CD4-positive, alpha-beta T cell treated with Interferon gamma for 1 hour (primary cell): ENCODE measurements at places on chromosomes 1 and 21.

DNA sequence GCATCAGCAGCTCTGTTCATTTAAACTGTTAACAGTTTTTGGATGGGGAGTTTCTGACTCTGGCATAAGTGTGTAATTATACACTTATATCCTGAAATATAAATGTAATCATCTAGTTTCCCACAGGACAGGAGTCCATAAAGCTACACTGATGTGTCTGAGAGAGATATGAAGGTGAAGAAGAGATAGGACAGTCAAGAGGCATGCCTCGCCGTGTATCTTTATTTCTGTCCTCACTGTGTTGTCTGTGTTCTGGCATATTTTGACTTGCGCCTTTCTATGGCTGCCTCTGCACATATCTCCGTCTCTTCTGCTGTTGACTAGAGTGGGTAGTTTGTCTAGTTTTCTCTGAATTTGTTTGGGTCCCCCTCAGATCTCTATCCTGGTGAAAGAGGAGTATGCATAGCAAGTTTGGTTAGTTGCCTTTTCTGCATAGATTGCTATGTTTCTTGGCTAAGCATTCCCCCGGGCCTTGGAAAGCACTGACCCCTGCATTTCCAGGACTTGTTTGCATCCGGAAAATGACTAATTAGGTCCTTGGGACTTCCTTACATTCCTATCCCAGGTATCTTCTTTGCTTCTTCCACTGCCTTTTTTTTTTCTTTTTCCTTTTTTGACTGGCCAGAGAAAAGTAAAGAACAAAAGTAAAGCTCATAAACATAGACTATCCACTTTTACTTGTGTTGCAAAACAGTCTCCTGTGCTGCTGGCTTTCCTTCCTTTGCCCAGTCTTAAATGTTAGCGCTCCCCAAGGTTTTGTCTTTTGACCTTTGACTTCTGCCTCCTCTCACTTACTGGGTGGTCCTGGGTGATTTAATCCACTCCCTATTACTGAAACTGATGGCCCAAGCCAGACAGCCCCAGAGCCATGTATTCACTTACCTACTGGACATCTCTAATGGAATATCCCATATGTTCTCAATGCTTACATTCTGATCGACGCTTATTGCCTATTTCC is 27.6 kb upstream of the CNN3 start:
- no peak for DNase-seq

- no peak for DNase-seq
Observed at GRCh38 chr1:16064536-16065268, 8.7 kb downstream of the FAM131C start.

- no peak for DNase-seq
Observed at GRCh38 chr21:32978331-32979270, 47.1 kb upstream of the OLIG2 start.

DNA sequence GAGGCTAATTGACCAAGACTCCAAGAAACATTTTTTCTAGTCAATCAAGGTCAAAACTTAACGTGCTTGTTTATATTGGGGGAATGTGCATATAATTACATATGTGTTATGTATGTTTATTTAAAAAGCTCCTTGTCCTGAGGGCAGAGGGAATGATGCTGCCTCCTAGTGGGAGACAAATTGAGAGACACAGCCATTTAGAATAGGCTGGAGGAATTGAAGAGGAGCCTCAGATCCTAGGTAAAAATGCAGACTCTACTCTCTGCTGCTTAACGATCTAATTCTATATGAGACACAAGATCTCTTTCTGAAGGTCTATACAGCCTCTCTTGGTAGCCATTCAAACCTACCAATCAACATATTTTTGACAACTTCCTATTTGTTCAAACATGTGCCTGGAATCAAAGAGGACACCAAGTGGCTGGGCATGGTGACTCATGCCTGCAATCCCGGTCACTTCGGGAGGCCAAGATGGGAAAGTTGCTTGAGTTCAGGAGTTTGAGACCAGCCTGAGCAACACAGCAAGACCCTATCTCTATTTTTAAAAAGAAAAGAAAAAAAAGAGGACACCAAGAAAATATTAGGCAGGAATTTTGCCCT is 136.6 kb upstream of the ZNF648 start:
- DNase-seq, result no peak

DNA sequence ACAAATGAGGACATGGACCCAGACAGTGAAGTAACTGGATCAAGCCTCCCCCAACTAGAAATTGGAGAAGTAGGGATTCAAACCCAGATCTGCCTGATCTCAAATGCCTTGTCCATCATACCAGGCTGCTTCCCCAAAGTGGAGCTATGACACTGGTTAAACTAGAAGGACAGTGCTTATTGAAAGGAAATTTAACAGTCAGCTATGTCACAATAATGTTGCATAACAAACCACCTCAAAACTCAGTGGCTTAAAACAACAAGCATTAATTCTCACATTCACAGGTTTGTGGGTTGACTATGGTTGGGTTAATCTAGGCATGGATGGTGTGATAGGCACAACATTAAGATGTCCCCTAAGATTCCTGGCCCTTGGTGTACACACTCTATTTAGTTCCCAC is 107.1 kb downstream of the TAS1R2 start:
- no peak for DNase-seq

DNA sequence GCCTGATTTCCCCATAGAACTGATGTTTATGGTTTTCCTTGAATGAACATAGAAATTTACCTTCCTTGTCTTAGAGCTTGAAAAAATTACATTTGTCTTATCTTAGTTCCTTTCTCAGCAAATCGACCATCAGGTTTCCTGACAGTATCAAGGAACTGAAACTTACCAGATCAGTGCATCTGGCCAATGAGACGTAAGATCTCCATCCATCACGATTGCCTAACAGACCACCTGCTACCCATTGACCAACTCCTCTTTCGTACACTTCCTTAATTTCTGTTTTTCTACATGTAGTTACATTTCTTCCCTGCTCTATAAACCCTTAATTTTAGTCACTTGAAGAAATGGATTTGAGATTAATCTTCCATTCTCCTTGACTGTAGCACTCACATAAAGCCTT is 57.4 kb upstream of the TMPRSS15 start:
- peak; percentile 18 for DNase-seq

DNA sequence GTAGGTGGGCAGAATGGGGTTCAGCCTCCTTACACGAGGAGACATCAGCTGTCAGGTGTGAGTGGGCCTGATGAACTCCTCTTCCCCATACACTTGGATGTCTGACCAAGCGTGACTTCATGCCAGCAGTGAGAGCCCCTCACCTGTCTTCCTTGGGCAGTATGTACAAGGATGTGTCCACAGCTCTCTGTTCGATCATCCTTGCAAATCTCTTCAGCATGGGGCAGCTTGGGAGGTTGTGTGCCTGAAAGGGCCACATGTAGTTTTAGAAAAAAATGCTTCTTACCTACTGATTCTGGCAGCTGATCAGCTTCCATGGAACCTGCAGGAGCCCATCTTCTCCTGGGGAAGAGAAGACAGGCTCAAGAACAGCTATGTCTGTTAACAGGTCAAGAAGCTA is 18.0 kb downstream of the ACP6 start:
- DNase-seq, result no peak

DNA sequence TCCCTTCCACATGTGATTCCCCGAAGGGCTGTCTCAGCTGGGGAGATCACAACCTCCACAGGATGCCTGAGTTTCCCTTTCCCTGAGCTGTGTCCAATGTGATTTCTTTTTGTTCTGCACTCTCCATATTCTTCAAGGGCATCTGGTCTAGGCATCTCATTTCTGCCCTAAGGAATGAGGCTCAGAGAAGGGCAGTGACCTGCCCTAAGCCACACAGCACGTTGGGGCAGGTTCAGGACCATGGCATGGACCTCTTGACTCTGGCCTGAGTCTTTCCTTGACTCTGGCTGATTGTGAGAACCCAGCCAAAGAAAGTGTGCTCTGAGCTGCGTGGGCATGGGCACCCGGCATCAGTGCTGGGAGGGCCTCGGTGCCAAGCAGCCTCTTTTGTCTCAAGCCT is 590.3 kb downstream of the PTPRU start:
- DNase-seq, result no peak

- DNase-seq, result no peak
Observed at GRCh38 chr1:151970626-151971025, 23.0 kb downstream of the S100A10 start.

DNA sequence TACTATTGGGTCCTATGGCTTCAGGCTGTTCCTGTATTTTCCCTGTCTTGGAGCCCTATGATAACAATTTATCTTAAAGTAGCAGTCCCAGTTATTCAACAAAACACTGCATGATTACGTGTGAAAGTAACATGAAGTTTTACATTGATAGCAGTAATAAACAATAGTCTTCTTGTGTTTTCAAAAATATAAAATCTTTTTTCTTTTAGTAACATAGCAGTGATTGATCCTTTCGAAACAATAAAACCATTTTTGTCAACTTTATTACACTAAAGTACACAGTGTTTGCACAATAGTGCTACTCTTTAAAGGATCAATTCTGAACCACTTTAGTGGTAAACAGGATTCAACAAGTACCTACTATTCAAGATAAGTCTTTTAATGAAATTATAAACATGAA is 90.6 kb downstream of the GPATCH2 start:
- DNase-seq, result no peak

- no peak for DNase-seq
Observed at GRCh38 chr1:9922342-9922741, 12.3 kb upstream of the CTNNBIP1 start.

DNA sequence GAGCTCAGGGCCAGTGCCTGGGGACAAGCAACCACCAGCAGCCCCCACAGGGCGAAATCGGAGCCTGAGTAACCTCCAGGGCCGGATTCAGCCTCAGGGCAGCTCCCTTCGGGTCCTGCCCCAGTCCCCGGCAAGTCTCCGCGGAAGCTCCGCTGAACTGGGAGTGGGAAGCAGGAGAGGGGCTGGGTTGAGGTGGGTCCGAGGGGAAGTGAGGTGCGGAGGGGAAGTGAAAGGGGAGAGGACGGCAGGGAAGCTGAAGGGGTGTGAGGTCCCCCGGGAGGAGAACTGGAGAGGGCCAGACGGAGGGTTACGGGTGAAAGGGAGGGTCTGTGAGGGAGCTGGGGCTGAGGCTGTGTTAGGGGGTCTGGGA is 560 bp downstream of the PADI2 start:
- no peak for DNase-seq

DNA sequence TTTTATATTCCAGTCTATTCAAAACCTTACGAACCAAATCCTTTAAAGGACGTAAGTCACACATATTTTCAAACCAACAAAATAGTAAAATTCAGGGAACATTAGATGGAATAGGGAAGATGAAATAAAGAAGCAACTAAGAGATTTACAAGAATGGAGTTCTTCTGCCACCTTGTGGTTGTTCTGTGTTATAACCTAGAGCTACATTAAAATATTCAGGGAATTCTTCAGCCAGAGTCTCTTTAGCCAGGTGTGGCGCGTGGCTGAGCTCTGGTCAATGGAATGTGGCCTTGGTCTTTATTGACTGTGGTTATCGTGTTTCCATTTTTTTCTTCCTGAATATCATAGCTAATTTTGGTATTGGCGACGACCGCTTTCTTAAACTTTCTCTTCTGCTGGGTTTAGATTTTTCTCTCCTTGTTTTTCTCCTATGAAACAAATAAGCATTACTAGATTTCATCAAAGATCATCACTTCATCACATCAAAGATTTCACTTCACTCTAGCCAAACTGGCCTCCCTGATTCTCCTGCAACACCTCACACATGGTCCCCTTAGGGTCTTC is 221.3 kb downstream of the MRPL39 start:
- no peak for DNase-seq

DNA sequence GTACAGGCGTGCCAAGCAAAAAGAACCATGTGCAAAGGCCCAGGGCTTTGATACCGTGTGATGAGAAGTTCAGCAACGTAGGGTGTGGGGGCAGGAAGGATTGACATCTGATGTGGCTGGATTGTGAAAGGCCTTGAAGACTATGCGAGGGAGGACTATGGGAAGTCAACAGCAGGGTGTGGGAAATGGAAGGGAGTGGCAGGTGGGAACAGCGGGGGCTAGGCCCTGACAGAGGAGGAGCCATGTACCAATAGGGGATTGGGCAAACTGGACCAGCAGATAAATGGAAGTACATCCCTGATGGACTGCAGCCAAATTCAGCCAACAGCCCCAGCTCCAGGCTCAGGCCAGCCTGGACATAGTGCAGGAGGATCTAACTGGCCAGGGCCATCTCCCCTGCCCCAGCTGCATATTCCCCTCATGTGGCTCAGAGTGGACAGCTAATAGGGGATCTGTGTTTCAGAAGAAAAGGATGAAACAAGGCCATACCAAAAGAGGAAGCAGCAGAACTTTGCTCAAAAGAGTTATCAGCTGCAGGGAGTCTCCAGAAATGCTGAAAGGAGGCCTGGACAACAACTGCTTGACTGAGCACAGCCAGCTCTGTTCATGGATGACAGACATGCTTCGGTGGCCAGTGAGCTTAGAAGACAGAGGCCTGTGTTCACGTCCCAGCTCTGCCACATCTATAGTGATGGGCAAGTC is 140.2 kb upstream of the SGIP1 start:
- no peak for DNase-seq

DNA sequence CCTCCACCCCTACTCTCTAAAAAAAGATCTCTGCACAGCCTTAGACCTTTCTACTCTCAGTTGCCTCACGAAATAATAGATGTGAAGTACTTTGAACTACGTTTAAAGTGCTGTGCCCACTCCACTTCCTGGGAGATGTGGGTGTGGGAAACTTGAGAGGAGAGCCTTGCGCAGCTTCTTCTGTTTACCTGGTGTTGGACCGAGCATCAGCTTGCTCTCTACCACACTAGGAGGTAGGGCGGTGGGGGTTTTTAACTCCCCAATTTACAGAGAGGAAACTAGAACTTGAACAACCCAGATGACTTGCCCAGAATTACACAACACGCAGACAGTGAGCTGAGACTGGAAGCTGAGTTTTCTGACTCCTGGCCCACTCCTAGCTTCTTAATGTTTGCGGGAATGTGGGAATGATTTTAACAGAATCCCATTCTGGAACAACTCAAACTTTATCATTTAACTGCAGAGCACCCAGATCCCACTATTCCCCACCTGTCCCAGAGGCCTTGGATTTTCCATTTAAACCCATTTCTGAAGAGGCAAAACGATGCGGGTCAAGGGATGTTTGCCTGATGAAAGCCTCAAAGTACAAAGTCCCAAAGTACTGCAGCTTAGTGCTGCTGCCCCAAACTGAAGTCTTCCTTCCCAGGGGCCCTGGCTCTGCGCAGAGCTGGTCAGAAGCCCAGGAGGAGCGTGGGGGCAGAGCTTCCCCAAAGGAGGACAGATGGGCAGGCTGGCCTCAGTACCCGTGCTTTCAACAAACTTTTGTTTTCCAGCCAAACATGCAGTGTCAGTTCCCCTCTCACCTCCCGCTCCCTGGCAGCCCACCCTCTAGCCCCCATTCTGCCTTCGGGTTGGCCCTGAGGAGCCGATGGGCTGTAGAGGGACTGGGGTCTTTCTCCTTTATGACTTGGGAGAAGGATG is 19.0 kb downstream of the BTG2 start:
- peak; percentile 61 for DNase-seq

DNA sequence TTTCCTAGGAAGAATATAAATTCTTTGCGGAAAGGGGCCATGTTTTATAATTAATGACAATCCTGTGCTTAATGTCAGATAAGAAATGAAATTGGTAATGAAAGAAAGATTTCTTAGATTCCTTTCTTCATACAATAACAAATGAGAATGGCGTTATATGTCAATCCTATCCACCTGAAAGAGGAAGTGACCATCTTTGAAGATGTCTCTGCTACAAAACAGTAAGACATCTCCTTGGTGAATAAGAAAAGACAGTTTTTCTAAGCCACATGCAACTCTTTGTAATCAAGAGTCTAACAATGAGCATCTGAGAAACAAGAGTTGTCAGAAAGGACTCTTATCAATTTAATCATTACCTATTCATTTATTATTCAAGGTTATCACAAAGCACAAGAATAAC is 286.0 kb downstream of the VAV3 start:
- DNase-seq, result no peak
